Erythroblast (primary cell): ENCODE measurements at places on chromosomes 5 and 9.

DNA sequence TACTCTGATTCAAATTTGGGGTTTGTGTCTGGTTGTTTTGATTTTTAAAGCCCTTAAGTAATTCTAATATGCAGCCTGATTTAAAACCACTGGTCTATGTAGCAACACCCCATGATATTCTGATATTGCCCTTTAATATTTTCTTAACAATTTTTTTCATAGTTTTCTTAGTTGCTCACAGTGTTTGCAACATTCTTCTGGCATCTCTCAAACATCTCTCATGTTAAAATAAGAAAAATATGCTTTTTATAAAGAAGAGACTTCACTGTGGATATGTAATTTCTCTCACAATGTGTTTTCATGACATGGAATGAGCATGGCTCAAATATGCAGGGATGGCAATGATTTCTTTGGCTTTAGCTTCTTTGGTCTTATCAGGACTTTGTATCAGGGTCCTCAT lies 183.7 kb downstream of the TAF11L14 start:
- DNase-seq: no peak

GRCh38 chr5:140106805-140107311 lies 7.1 kb upstream of the PURA start:
- no peak for DNase-seq

GRCh38 chr9:107615321-107615720 lies 125.8 kb upstream of the KLF4 start:
- DNase-seq: no peak

- no peak for DNase-seq
Measured at GRCh38 chr5:149450199-149450598, 71.1 kb upstream of the IL17B start.

DNA sequence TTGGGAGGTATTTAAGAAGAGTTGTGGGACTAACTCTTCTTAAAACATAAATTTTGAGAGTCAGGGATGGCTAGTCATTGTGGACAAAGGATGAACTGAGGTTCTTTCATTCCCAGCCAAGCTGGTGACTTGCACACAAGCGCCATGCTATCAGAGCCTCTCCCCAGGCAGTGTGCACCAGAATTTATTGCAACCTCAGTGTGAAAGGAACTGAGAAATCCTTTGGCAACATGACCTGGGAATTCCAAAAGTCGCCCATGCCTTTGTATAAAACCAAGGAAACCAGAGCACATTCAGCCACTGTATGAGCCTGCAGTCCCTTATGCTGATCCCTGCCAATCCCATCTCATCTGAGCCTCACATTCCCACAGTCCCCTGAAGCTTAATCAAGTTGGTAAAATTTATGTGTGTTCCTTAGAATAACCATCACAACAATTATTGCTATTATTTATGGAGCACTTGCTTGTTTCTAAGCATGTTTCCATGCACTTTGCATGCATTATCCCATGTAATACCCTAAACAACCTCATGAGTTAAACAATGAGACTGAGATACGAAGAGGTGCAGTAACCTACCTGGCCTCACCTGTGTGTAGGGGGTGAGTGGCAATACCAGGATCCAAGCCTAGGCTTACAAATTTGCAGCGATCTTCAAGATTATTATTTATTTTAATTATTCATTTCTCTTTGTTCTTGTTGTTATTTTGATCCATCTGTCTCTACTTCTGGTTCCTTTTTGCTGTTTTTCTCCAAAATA lies 116.4 kb downstream of the NTRK2 start:
- DNase-seq: no peak

DNA sequence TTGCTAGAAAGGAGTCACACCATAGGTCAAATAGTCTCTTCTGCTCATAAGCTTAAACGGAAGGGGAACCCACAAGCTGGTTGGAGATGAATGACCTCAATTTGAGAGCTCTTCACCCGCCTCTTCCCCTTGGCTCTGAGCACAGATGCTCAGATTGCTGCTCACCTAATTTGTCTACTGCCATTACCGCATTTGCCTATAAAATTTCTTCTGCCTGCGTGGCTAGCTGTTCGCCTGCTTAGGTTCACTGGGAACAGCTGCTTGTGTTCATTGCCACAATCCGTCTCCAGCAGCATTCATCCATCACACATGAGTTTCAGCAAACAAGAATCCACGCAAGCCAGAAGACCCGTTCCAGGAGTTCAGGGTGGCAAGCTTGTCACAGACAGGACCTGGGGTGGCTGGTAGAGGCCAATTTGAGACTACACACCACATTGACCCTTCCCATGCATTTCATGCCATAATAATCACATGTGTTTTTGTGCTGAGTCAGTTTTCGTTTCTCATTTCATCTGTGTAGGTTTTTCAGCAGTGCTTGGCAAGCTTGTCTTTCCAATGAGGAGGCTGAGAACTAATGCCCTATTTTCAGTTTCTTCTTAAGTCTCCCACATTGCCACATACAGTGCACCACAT lies 50.2 kb upstream of the DNAH5 start:
- no peak for DNase-seq

GRCh38 chr5:127170918-127171600 lies 97.8 kb upstream of the C5orf63 start:
- DNase-seq: no peak

GRCh38 chr5:58348996-58349728 lies 110.7 kb downstream of the PLK2 start:
- DNase-seq: no peak
